ENCODE measurements at places on chromosomes 7 and 10.

DNA sequence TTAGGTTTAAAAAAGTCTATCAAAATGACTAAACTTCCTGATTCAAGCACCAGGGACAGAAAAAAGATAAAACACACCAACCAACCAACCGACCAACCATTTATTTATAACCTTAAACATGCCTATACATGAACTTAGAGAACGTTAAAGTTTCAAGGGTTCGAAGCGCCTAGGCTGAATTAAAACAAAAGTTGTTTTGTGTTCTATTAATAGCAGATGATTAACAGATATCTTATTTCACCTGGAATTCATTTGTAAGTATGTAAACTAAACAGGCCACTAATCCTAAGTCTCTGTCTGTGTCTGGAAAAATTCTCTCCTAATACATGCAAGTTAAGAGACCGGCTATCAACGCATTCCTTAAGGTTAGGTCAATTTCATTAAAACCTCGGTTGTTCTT is 1.4 kb downstream of the BAIAP2L1 start:
- DNase-seq, result no peak

GRCh38 chr10:32171204-32171603 is 115.0 kb upstream of the KIF5B start:
- DNase-seq, result no peak

DNA sequence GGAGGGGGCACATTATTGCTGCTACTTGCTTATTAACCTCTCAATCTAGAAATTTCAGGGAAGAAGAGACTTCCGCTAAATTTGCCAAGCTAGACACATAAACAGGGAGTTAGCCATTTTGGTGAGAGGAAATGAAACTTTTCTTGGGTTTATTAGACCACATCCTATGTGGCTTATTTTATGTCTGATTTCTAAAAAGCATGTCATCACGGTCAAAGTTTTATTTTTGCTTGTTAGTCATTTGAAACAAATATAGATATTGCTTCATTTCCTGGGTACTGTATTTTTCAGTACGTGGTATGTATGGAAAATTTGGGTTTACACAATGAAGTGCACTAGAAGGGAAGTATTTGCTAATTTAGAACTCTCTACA is 144.1 kb downstream of the TCF7L2 start:
- DNase-seq, result no peak

DNA sequence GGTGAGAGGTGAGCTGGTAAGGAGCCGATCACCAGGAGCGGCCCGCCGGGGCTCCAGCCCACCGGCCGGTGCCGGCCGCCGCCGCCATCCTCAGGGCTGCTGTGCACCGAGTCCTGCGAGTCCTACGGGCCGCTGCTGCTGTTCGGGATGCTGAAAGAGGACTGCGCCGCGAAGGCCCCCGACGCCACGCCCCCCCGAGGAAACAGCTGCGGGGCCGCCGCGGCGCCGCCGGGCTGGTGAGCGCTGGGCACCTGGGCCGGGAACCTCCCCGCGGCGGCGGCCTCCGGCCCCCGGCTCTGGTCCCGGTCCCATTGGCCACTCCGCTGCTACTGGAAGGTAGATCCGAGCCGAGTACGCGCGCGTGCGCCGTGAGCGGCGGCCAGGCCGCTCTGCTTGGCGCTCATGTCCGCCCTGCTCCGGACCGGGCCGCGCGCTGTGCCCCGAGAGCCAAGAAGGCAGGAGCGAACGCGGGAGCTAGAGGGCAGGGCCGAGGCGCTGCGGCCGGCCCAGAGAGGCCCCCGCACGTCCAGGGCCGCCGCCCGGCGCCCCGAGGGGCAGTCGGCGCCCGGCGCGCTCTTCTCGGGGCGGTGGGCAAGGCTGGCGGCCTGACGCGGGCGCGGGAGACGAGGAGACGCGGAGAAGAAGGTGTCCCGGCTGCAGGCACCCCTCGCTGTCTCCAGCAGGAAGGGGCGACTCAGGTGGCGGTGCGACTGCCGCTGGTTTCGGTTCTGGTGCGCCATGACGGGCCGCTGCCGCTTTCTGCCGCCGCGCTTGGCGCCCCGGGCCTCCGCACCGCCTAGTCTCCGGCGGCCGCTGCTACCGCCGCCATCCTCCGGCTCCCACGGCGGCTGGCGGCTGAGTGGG is 121.3 kb upstream of the WIPF3 start:
- peak; percentile 18 for DNase-seq

DNA sequence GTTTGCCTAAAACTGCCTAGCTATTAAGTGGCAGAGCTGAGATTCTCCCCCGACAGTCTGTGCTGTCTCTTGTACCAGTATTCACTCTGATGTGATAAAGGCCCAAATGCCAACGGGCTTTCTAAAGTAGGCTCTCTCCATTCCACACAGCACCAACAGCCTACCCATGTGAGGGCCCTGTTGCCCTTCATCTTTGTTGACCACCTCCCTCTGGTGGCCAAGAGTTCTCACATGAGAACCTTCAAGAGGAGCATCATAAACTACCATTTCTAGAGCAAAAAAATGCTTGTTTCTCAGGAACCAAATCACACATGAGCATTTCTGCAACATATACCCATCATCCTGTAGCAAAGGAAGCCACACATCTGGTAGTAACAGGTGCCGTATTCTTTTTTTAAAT is 185.8 kb downstream of the GRM8 start:
- DNase-seq, result no peak

All from right renal cortex interstitium (tissue), 3 donors.